Large intestine (tissue), 12 donors: ENCODE measurements at places on chromosomes 7 and 10. TPM values are rescaled to one million over a fixed set of nuclear protein-coding genes. Genes with fewer than 3 reads are reported as not detected.

CAMK2B gene
- polyA plus RNA-seq: 4.4 TPM

DNA sequence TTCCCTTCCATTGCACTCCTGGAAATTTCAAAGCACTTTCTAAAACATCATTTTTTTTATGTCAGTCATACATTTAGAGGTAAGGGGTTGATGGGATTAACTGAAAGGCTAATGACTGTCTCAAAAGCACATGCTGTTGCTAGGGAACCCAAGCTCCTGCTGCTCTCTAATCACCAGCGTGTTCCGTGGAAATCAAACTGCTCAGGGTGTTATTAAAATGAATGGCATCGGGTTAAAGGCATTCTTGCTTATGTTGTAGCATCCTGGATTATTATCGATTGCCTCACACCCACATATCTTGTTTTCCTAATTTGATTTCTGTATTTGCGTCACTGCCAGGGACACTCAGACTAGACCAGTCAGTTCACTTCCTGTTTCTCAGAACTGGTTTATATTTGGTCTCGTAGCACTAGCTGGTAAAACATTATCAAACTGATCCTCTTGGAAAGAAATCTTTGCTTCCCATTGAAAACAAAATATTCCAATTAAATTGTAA is 216.5 kb upstream of the MKLN1 start:
- DNase-seq: no peak

OR2A25 gene
- polyA plus RNA-seq: not detected

DNA sequence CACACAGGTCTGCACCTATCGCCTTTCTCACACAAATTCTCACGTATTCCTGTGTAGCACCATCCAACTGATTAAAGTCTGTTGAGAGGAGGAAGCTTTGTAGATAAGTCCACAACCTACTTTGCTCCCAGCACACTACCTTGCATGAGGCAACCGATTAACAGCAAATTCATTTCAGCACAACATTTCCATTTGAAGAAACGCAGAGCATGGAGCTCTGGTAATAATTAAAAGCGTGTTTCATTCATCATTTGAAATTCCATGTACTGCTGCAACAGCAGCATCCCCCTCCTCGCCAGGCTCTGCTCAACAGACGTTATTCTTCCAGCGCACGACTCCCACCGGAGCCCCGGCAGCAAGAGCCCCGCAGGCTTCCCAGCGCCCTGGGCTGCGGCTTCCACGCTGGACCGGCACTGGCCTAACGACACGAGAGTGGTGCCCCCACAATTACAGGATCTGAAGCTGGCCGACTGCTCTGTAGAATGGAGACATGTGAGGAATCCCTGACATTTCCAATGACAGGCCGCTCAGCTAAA is 118.8 kb downstream of the DIP2C start:
- DNase-seq: no peak

AUTS2 gene
- 51.3 TPM for polyA plus RNA-seq

GRCh38 chr7:7869036-7869435 is 99.6 kb upstream of the GLCCI1 start:
- no peak for DNase-seq

DNA sequence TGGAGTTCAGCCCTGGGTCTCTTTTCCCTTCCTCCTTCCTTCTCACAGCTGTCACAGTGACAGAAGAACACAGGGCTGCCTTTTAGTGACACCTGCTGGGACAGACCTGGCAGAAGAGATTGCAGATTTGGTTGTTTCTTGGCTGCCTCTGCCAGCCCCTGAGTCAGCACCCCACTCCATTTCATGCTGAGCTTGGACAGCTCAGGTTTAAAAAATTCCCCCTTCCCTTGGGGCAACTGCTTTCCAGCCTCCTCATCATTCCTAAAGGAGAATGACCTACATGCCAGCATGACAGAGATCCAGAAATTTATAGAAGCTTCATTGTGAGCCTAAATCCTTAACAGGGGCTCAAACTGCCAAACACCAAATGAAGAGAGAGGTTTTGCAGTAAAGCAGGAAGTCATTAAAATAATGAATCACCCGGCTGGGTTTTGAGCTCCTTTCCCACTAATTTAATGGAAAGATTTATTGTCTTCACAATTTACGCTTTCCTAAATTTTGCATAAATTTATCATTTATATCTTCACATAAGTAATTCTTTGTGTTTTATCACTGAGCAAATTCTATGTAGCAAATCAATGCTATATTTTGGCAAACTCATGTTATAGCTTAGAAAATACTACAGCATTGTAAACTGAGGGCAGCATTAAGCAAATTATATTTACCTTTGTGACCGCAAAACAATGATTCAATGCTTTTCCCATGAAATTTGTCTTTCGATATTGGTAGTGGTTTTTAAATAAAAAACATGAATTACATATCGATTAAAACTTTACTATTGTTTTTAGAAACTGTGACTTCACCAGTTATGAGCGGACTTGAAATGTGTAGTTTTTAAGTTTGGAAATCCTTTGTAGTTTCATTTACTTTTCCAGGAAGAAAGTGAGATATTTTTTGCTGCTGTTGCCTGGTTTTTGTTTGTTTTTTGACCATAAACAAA is 399.5 kb upstream of the ANKRD30A start:
- no peak for DNase-seq

GRCh38 chr10:128286141-128286761 is 160.0 kb upstream of the MKI67 start:
- no peak for DNase-seq

PMPCB gene
- polyA plus RNA-seq: 90.5 TPM

GRCh38 chr7:94557215-94557614 is 47.6 kb downstream of the CASD1 start:
- DNase-seq: no peak

ADIRF gene
- polyA plus RNA-seq: 11.4 TPM

DNA sequence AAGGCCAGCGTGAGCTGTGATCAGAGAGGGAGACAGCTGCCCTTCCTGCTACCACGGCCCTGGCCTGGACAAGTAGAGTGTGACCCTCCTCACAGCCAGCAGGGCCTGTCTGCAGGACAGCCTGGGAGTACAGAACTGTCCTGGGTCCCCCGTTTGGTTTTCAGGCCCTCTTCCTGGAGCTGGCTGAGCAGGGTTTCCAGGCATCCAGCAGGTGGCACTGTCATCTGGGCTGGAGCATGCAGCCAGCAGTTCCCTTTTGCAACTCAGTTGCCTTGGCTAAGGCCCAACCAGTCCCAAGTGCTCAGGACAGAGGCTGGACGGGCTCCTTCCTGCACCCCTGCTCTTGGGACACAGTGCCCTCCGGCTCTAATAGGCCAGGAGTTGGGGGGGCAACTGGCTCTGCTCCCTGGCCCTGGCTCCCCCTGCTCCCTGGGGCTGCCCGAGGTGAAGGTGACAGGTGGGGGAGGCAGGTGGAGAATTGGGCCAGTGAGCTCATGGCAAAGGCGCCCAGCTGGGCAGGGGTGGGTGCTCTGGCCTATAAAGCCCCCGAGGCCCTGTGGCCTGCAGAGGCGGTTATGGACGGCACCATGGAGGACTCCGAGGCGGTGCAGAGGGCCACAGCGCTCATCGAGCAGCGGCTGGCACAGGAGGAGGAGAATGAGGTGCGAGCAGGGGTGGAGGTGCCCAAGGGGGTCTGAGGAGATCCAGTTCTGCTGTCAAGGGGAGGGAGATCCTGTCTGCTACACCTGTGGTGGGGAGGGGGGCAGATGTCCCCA is at the start of gene ANKRD2:
ANKRD2 (plus strand) TSS at position 566 of the 776 bp plus-strand sequence; CDS start at position 576, 10 bp downstream.
- peak; percentile 69 for DNase-seq

DNA sequence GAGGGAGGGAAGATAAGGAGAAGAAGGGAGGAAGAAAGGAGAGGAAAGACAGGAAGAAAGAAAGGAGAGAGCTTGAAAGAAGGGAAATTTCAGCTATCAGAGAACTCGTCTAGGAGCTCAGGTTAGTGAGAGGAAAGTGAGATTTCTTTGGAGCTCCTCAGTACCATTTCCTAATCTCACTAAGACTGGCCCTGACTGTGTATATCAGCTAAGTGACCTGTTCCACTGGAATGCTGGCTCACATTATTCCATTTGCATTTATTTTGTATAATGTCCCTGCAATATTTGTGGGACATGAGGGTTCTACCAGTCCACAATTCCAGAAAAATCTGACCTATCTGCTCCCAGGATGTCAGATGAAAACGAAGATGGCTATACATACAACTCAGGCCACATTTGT is 114.7 kb upstream of the CELF2 start:
- no peak for DNase-seq

- DNase-seq: no peak
These were observed 720 bp downstream of the SNCG start for GRCh38 chr10:86958901-86959736.

GRCh38 chr7:70645876-70646351 is 486.0 kb upstream of the GALNT17 start:
- DNase-seq: no peak

DNA sequence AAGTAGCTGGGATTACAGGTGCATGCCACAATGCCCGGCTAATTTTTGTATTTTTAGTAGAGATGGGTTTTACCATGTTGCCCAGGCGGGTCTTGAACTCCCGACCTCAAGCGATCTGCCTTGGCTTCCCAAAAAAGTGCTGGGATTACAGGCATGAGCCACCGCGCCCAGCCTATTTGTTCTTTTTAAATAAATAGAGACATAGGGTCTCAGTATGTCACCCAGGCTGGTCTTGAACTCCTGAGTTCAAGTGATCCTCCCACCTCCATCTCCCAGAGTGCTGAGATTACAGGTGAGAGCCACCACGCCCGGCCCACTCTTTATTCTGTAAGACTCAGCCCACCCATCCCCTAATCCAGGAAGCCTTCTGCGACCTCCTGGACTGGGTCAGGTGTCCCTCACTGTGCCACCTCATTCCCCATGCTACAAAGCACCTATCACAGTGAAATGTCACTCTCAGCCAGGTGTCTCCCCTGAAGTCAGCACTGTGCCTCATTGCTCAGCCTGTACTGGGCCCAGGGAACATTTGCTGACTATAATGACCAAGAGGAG is 2.8 kb downstream of the TMEM120A start:
- DNase-seq: no peak

- DNase-seq: no peak
These were observed 49.9 kb downstream of the SIRT1 start for GRCh38 chr10:67934336-67934735.

PBLD gene
- 293 TPM for polyA plus RNA-seq

SH2D4B gene
- polyA plus RNA-seq: 0.01 TPM

INHBA gene
- polyA plus RNA-seq: 2.8 TPM

GRCh38 chr7:100799037-100799896 is 28.1 kb downstream of the EPHB4 start:
- DNase-seq: peak; percentile 56

GRCh38 chr10:97065128-97065527 is 120.6 kb downstream of the SLIT1 start:
- no peak for DNase-seq

- DNase-seq: no peak
These were observed 15.1 kb upstream of the VIPR2 start for GRCh38 chr7:159159731-159160130.

- DNase-seq: no peak
These were observed 44.5 kb downstream of the CSTF2T start for GRCh38 chr10:51654918-51655317.

DNA sequence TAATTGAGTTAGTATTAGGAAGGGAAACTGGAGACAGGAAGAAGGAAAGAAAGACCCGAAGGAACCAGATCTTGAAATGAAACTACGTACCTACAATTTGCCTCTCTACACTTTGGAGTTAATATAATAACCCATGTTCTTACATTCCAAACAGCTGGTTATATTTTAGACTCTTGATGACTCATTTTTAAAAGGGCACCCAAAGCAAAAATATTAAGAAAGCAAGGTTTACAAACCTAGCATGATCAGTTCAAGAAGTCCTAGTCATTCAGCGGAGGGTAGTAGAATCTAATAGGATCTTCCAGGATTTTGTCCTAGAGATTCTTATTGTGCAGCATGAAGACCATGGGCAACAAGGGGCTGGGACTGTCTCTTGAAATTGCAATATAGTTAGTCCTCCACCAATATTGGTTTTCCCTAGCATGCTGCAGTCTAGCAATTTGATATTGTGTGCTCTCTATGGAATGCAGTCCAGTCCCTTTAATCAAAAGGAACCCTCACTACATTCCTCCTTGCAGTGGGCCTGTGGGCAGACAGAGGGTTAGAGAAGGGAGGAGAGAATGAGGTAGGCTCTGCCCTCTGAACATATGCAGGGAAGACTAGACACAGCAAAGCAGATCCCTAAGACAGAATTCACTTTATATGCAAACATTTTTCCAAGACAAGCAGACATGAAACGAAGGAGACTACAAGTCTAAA is 230.3 kb downstream of the INHBA start:
- no peak for DNase-seq

GLI3 gene
- polyA plus RNA-seq: 5.4 TPM

DNA sequence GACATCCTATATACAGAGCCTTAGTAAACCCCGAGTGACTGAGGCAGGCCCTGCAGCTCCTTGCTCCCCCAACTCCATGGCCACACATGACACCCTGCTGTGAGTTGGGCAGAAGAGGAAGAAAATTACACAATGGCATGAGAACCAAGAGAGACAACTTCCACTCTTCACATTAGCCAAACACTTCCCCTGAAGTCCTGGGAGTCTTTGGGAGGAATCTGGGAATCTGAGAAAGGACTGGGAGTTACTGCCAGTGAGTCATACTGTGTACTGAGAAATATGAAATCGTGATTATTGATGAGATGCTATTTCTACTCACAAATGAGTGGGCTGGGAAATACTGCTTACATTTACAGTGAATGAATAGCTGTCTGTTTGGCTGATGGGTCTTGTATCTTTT is 116.6 kb downstream of the SPAG6 start:
- DNase-seq: no peak

RADIL gene
- polyA plus RNA-seq: 2.1 TPM
